ENCODE measurements at places on chromosomes 7 and 10.

DNA sequence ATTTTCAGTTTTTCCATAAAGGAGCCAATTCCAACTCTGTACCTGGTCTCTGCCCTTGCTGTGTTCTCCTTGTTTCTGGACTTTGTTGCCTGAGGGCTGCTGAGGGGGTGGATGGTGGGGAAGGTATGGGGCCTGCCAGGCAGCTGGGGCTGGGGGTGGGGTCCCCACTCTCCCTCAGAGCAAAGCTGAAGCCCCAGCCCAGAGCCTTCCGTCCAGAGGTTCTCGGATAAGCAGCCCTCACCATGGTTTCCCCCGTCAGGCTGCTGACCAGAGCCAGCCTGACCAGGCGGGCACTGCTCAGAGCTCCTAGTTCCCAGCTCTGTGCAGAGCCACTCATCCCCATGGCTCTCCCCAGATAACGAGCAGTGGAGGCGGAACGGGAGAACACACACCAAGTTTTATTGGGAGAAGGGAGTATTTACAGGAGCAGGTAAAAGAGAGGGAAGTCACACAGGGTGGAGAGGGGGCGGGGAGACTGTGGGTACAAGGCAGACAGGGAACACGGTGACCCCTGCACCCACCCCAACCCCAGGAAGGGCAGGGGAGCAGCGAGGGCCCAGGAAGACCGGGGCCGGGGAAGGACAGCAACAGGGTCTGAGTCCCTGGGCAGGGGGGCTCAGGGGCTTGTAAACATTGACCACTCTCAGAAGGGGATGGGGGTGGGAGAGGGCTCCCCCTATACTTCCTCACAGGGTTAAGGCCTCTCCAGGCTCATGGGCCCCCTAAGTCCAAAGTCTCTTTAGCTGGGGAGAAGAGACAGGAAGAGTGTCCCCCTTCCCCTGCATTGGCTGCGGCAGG lies 5.8 kb downstream of the GNB2 start:
- DNase-seq: no peak

GRCh38 chr7:359766-360361 lies 69.9 kb downstream of the FOXL3 start:
- no peak for DNase-seq

- DNase-seq: peak; percentile 57
Measured at GRCh38 chr7:156816943-156817572, 75.9 kb downstream of the LMBR1 start.

GRCh38 chr10:132785723-132786475 lies at the start of gene NKX6-2:
TSS of gene NKX6-2 (minus strand) at chr10:132786147. CDS start at chr10:132785948, 199 bp downstream.
- DNase-seq: no peak

DNA sequence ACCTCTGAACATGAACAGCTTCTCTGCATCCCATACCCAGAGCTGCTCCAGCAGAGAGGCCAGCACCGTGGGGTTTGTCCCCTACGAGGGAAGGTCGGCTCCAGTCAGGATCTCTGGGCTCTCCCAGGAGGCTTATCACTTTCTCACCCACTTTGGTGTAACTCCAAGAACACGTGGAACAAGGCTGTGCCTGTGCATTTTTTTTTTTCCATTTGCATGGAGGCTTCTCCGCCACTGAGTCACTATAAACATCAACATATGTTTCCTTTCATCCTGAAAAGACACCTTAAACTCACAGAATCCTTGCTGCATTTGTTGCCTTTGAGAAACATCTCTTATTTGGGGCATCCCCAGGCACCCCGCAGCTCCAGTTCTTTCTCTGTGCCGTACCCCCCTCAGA lies 29.4 kb upstream of the ECHDC3 start:
- no peak for DNase-seq

GRCh38 chr10:317271-317769 lies 182.1 kb downstream of the ZMYND11 start:
- peak; percentile 90 for DNase-seq

DNA sequence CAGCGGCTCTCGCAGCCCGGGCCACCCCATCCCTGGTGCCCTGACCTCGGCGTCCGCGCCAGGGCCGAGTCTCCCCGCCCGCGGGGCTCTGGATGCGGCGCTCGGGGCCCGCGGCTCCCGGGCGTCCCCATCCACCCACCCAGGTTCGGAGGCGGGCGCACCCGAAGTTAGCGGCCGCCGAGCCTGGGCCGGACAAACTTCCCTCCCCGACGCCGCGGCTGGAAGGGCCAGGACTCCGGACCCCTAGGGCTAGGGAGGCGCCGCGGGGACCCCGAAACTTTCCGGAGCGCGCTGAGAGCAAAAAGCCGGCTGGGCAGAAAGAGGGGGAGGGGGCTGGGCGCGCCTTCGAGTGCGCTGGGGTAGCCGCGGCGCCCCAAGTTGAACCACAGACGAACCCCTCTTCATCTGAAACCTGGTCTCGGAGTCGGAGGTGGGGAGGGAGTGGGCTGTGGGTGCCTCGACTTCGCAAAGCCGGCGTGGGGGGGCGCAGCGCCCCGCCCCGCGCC lies 3.7 kb upstream of the ELFN1 start:
- no peak for DNase-seq
